ENCODE measurements at places on chromosomes 16 and 17.
A peak's percentile ranks its signal among the peaks of the same experiment; 100 is the strongest.

GRCh38 chr17:71327376-71328059, 793.3 kb upstream of the SOX9 start:
- no peak for DNase-seq

DNA sequence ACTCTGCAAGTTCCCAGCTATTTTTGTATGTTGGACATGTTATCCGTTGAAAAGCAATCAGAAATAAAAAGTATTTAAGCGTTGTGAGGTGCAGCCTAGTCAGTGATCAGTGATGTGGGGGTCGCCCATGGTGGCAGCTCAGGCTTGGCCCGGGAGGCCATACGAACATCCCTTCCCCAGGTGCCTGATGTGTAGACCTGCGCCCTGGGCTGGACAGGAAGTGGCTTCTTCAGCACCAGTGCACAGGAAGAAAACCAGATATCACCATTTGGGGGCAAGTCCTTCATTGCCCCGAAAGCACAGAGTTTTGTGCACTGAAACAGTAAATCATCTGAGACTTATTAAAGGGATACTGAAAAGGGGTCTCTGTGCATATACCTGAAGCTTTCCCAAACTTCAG, 98.9 kb downstream of the SOCS1 start:
- no peak for DNase-seq

GRCh38 chr16:50767197-50767596, 25.3 kb downstream of the CYLD start:
- no peak for DNase-seq

GRCh38 chr16:64162613-64163375, 959.1 kb downstream of the CDH11 start:
- no peak for DNase-seq

GRCh38 chr17:79788989-79789942, 7.6 kb downstream of the CBX8 start:
- DNase-seq = no peak

GRCh38 chr16:85616607-85617321, 3.6 kb downstream of the GSE1 start:
- peak; percentile 72 for DNase-seq

- DNase-seq = no peak
These were observed 42.0 kb upstream of the ACSF3 start for GRCh38 chr16:89051521-89052166.

DNA sequence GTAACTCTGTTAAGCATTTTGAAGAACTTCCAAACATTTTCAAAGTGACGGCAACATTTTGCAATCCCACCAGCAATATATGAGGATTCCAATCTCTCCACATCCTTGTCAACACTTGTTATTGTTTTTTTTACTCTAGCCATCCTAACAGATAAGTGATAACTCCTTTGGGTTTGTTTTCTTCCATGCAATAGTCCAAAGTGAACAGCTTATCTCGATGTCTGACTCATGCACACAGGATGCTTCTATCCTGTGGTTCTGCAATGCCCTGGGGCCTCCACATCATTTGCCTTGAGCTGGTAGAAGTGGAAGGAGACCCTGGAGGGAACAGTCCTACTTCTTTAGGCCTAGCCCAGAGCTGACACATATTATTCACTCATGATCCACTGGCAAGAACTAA, 13.0 kb downstream of the TLE7 start:
- DNase-seq = no peak

GRCh38 chr17:68612209-68612922, 11.2 kb upstream of the FAM20A start:
- no peak for DNase-seq
